ENCODE measurements at places on chromosomes 3 and 15. TPM values are rescaled to one million over a fixed set of nuclear protein-coding genes. Genes with fewer than 3 reads are reported as not detected.

The PCBP4 gene
- 25.2 TPM for polyA plus RNA-seq

The MB21D2 gene
- polyA plus RNA-seq, result 8.8 TPM

The GAP43 gene
- polyA plus RNA-seq, result not detected

The ZFYVE19 gene
- 26.2 TPM for polyA plus RNA-seq

The FEZF2 gene
- not detected for polyA plus RNA-seq

The IGSF11 gene
- polyA plus RNA-seq, result 0.68 TPM

The TMA7 gene
- 190 TPM for polyA plus RNA-seq

The RAD51 gene
- 6.9 TPM for polyA plus RNA-seq

The GABRB3 gene
- 0.81 TPM for polyA plus RNA-seq

The WDR72 gene
- polyA plus RNA-seq, result 0.01 TPM

The MRPL46 gene
- polyA plus RNA-seq, result 25.2 TPM

The ILDR1 gene
- 0.06 TPM for polyA plus RNA-seq

The MYZAP gene
- polyA plus RNA-seq, result 1.3 TPM

The CCNL1 gene
- polyA plus RNA-seq, result 59.1 TPM

The ULK3 gene
- 16.5 TPM for polyA plus RNA-seq

The GPR87 gene
- 90.0 TPM for polyA plus RNA-seq

The PCOLCE2 gene
- polyA plus RNA-seq, result 2.4 TPM

The THUMPD3 gene
- 42.6 TPM for polyA plus RNA-seq

The C3orf33 gene
- polyA plus RNA-seq, result 2.9 TPM

The SLC15A2 gene
- 2.6 TPM for polyA plus RNA-seq

Measured in keratinocyte (primary cell).